Activated CD4-positive, alpha-beta T cell treated with anti-CD3 and anti-CD28 coated beads, Interleukin-2, Interleukin-4, amounts not matched to agents 100 ng/mL and 50 ng/mL, durations not matched to agents 16 hours and 8 hours (primary cell): ENCODE measurements at places on chromosomes 4 and X.
A peak's percentile ranks its signal among the peaks of the same experiment; 100 is the strongest.

DNA sequence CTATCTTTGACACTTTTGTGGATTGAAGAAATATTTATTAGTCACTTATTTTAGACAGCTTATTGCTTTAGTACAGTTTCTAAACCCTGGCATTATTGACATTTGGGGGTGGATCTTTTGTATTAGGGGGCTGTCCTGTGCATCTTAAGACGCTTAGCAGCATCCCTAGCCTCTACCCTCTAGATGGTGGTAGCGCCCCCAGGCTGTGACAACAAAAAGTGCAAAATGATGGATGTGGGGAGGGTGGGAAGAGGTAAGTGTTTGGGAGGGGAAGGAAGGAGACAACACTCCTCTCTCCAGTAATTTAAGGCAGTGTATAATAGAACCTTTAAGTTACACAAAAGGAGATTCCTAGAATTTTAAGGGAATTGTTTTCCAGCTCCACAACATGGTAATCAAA lies 1210.6 kb downstream of the C4orf33 start:
- DNase-seq = no peak

GRCh38 chr4:60948008-60948407 lies 252.1 kb upstream of the ADGRL3 start:
- no peak for DNase-seq

DNA sequence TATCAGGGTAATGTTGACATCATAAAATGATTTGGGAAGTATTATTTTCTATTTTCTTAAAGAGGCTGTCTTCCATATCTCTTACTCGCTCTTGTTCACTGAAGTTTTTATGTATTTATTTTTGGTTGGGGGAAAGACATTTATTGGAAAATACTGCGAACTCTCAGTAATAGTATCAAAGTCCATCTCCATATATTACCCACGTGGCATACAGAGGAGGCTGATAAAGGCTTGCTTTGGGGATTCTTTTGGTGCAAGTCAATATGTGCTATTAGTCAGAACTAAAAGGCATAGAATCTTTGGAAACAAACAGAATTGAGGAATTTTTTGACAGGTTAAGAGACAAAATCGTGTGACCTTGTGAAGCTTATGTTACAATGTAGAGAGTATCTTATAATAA lies 101.3 kb downstream of the NYX start:
- no peak for DNase-seq

GRCh38 chrX:139784807-139785206 lies 76.8 kb upstream of the MCF2 start:
- no peak for DNase-seq

DNA sequence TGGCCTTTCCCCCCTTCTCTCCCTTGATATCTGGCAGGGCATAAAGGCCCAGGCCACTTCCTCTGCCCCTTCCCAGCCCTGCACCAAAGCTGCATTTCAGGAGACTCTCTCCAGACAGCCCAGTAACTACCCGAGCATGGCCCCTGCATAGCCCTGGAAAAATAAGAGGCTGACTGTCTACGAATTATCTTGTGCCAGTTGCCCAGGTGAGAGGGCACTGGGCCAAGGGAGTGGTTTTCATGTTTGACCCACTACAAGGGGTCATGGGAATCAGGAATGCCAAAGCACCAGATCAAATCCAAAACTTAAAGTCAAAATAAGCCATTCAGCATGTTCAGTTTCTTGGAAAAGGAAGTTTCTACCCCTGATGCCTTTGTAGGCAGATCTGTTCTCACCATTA lies 183.8 kb downstream of the AR start:
- DNase-seq = no peak

DNA sequence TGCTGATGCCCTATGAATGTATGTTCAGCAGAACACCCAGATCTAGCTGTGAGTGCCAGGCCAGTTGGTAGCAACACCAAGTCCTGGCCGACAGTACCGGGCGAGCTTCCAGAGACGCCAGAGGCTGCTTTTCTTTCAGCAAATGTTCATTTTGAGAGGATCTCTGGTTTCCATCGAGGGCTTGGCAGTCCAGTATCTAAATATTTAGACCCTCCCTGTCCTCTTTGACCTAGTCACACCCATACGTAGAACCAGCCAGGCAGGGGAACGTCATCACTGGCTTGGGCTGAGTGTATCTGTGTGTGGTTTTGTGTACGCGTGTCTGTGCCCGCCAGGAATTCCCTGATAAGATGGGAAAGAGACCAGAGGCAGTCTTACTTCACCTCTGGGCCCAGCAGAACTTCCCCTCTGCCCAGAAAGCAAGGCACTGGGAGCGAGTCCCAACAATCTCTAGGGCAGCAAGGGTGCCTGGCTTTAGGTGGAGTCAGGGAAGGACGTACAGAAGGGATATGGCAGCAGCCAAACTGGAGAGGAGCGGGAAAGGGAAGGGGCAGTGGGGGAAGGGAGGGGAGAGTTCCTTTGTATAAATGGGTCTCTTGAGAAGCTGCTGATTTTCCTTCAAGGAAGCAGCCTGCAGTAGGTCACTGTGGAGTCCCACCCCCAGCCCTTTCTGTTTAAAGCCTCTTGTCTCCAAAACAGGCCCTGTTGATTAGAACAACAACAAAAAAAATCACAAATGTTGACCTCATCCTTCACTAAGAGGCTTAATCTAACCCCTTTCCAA lies 15.0 kb upstream of the ELF4 start:
- DNase-seq = no peak

GRCh38 chrX:148956352-148956751 lies 455.9 kb downstream of the AFF2 start:
- no peak for DNase-seq

GRCh38 chr4:100294356-100294755 lies 104.1 kb upstream of the DDIT4L start:
- no peak for DNase-seq

DNA sequence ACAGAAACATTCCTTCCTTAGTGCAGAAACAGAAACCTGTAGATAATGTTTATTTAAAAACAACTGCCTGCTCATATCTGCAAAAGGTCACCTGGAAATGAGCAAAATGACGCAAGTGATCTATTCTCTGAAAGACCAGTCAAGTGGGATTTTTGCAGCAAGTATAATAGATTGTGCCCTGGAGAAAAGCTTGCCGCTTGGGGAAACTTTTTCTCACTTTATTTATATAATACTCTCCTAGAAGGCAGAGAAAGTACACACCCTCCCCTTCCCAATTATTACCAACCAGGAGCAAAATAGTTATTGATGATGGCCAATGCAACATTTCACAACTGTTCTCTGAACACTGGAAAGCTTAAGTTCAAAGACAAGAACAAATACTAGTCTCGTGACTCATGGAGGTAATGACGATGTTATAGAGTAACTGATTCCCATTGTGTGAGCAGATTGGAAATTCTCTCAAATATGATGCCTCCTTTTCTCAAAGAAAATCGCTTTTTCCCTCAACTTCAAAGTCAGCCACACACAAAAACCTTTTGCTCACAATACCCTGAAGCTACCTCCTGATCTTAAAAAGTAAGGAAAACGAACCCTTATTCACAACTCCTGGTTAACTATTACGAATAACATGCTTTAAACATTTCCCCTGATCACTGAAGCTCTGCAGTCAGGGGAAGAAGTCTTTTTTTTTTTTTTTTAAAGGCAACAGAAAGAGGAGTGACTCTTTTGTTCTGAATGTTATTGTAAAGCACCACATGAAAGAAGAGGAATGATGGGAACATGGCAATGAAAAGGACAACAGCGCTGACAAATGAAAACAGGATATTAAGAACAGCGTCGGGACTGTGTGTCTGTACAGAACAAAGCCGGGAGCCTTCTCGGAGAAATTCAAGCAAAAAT lies 41.0 kb downstream of the MID1 start:
- DNase-seq = no peak

DNA sequence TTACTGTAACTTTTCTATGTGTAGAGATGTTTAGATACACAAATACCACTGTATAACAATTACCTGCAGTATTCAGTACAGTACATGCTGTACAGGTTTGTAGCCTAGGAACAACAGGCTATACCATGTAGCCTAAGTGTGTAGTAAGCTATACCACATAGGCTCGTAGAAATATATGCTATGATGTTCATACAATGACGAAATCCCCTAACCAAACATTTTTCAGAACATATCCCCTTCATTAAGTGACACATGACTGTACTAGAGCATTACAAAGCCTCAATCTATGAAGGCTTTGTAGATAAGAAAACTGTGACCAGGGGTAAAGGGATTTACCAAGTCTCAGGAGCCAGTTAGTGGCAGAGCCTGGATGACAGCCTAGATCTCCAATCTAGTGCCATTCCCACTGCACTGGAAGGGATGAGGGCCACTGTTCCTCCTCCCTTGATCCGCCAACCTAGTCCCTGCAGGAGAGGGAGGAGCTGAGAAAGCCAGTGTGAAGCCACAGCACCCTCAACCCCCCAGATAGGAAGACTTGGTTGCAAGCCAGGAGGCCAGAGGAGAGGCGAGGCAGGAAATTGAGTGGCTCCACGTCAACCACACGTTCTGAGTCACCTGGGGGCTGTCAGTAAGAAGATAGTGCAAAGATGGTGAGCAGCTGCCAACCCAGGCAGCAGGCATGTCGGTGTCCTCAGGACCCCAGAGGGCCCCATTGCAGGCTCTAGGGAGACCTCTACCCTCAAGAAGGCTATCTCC lies 227.7 kb downstream of the BCOR start:
- DNase-seq = peak; percentile 94

GRCh38 chrX:132822634-132823012 lies 135.8 kb downstream of the HS6ST2 start:
- no peak for DNase-seq

DNA sequence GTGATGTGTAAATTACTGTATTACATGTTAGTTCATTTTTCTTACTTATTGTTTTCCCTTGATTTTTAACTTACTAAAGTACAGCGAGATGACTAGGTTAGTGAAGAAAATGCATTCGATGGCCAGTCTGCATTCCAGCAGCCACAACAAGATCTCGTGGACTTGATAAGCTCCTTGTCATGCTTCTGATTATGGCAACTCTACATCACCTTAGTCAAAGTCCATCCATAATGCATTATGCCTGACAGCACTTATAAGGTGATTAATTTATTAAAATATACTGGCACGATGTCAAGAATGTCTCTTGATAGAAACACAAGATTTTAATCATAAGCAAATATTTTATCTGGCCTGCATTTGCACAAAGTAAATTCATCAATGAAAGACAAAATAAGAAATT lies 109.9 kb upstream of the NAP1L5 start:
- no peak for DNase-seq

GRCh38 chr4:73704314-73705055 lies 35.9 kb upstream of the CXCL8 start:
- peak; percentile 67 for DNase-seq
